Activated CD4-positive, alpha-beta T cell treated with anti-CD3 and anti-CD28 coated beads for 36 hours (primary cell): ENCODE measurements at places on chromosomes 3 and 15. TPM values are rescaled to one million over a fixed set of nuclear protein-coding genes. Genes with fewer than 3 reads are reported as not detected.

Gene CCR9
- total RNA-seq, result not detected

Gene GOLGA6L26
- not detected for total RNA-seq

- DNase-seq, result no peak
- H3K36me3 ChIP-seq, result no peaks in the 10 kb centered on the region
- H3K4me1 ChIP-seq, result no peaks in the 10 kb centered on the region
- no peak overlapping the region for H3K27ac ChIP-seq
Observed at GRCh38 chr3:172675441-172676193, 35.2 kb downstream of the NCEH1 start.

GRCh38 chr3:186930641-186931531 lies 560 bp downstream of the ST6GAL1 start:
- H3K4me1 ChIP-seq, result peaks cover 35% of the 10 kb centered on the region
- peaks cover 36% of the 10 kb centered on the region for H3K36me3 ChIP-seq
- no peaks in the 10 kb centered on the region for H3K27me3 ChIP-seq
- DNase-seq, result peak; percentile 79
- peak overlapping the region; percentile 96 for H3K27ac ChIP-seq
- peak overlapping the region; percentile 90 for H3K4me3 ChIP-seq

- no peaks in the 10 kb centered on the region for H3K4me1 ChIP-seq
- H3K27ac ChIP-seq, result no peak overlapping the region
- H3K4me3 ChIP-seq, result no peak overlapping the region
- H3K27me3 ChIP-seq, result no peaks in the 10 kb centered on the region
- H3K36me3 ChIP-seq, result peaks cover 20% of the 10 kb centered on the region
Observed at GRCh38 chr3:47652142-47652541, 73.5 kb upstream of the CSPG5 start.
